ENCODE measurements at places on chromosomes 2 and 18. TPM values are rescaled to one million over a fixed set of nuclear protein-coding genes. Genes with fewer than 3 reads are reported as not detected.

The NCKAP1 gene
- 83.6 TPM for polyA plus RNA-seq

The LAMA1 gene
- 1.8 TPM for polyA plus RNA-seq

The C2orf78 gene
- not detected for polyA plus RNA-seq

The COMMD1 gene
- polyA plus RNA-seq: 63.9 TPM

The GAL3ST2 gene
- polyA plus RNA-seq: 0.20 TPM

The IL1B gene
- polyA plus RNA-seq: 0.14 TPM

The GAREM1 gene
- polyA plus RNA-seq: 7.3 TPM

The ATL2 gene
- polyA plus RNA-seq: 33.4 TPM

The FBXO48 gene
- polyA plus RNA-seq: 1.6 TPM

The ASNSD1 gene
- 42.3 TPM for polyA plus RNA-seq
